ENCODE measurements at places on chromosomes 16 and 17. TPM values are rescaled to one million over a fixed set of nuclear protein-coding genes. Genes with fewer than 3 reads are reported as not detected.

- DNase-seq, result no peak
These were observed 34.7 kb downstream of the ANKRD40 start for GRCh38 chr17:50672831-50673551.

DNA sequence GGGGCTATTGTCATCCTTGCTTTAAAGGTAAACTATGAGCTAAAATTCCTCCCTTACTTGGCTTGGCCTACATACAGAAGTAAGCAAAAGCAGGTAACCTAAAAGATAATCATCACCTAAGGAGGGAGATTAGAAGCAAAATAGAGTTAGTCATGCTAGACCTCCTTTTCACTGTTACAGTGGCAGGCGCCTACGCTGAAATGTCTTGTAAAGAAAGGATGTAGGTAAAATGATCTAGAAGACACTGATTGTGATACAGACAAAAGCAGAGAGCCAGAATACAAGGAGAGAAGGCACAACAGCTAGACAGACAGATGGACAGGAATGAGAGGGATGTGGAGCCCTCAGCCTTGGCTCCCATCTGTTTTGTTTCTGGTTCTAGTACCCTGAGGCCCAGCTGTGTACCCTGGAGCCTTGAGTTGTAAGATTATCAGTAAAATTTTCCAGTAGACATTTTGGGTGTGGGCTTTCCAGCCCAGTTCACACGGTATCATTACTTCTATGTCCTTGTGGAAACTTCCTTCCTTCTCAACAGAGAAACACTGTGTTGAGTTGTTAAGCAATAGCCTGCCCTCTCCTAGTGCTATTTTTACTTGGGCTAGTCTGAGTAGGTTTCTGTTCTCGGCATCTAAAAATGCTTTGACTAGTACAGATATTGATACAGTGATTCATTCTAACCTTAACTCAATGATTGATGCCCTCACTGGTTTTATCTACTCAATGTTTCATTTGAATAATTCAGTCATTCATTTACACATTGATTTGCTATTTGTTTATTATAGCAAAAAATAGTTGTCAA lies 7.7 kb upstream of the C16orf78 start:
- DNase-seq, result no peak

DNA sequence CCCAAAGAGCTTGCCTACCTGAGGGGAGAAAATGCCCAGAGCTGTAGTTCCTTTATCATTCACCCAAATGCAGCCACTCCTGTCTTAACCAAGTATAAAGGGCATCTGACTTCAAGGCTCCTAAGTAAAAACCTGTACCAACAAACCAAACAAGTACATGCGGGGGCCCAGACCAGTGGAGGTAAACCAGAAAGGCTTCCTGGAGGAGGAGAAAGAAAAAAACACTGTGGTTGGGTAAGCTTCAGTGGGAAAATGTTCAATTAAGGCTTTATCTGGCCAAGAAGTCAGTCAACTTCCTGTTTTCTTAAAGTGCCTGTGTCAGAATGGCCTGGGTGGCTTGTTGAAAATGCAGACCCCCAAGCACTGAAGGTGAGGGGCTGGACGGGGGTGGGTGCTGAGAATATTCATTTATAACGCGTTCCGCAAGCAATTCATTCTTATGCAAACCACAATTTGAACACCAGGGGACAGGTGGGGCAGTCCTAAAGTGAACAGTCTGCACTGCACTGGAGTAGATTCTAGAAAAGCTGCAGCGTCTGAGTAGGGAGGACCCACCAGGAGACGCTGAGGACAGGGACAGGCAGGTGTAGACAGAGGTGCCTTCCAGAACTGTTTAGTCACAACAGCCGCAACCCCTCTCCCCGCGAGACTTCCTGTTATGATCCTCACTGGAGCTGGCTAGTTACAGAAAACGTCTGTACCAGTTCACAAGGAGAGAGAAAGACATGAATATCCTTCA lies 467.1 kb downstream of the SOX9 start:
- no peak for DNase-seq

GRCh38 chr17:1630662-1631061 lies 2.0 kb upstream of the SLC43A2 start:
- DNase-seq, result no peak

- no peak for DNase-seq
These were observed 1.5 kb upstream of the TOX3 start for GRCh38 chr16:52548261-52549010.

- no peak for DNase-seq
These were observed 55.5 kb downstream of the ANKFY1 start for GRCh38 chr17:4208238-4208637.

DNA sequence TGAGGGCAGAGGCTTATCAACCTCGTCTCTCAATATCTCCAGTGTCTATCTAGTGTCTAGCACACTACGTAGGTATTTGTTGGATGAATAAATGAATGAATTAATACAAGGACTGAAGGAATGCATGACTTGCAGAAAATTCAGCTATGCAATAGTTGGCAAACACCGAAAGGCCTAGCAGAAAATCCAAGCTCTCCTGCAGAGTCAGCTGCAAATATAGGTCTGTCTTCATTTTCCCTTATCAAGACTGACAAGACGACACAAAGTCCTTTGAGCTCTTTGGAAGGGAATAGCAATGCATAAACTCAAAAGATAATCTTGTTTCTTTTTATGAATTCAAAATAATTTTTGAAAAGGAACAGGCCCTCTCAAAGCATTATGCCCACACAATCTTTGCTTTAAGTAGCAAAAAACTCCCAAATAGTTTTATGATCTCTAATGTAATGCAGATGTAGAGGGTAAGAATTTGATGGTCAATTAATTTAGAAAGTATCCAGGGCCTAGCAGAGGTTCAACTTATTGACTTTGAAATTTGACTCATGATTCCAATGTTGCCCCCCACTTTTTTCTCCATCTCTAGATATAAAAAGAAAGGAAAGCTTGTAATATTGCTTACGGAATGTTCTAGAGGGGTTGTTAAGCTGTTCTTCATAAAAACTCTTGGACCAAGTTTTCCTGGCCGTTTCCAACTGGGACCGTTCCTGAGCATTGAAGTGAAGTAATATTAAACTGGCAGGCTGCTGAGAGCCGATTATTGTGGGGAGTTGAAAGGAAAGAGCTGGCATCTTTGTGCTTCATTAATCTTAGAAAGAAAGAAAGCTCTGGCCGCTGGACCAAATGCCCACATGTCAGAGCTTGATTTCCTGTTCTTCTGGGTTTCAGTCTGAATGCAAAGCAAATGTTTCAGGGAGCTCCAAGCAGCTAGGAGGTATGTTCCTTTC lies 227.3 kb downstream of the HS3ST3A1 start:
- no peak for DNase-seq

Gene MARCHF10
- total RNA-seq, result 1.1 TPM

Gene PRSS8
- 87.7 TPM for total RNA-seq

DNA sequence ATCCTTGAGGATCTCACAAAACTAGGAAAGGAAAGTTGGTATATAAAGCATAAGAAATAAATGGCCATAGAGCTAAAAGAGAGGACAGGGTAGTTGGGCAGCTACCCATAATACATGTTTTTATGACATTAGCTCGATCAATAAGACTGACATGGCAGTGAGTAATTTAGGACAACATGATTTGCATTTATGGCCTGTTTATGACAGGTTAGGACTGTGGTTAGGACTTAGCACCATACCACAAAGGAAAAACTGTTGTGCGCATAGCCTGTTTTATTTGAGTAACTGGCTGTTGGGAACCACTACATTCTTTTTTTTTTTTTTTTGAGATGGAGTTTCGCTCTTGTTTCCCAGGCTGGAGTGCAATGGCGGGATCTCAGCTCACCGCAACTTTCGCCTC lies 18.0 kb upstream of the TRIM37 start:
- DNase-seq, result no peak

DNA sequence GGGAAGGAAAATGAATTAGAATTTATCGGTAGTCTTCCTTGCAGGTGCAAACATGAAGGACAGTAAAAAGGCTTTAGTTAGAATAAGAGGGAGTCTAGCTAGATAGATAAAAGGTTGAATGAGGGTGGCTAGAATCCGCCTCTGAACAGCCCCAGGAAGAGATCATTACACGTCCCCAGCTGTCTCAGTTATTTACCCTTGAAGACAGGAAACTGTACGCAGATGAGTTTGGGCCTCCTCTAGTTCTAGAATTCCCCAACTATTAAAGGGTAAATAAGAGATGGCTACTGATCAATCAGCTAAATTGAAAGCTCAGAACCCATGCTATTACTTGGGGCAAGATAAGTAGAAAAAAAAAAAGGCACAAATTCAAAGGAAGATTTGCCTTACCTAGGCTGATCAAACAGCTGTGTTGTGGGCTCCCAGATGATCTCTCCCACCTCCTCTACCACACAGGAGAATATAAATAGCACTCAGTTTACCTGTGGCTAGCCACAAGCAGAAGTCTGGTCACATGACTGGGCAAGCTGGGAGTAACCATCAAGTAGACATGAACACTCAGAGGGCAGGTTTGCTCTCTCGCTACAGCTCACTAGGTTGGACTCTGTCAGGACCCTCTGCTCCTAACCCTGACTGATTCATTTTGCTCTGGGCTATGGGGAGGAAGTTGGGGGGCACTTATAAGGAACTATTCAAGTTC lies 17.0 kb downstream of the FAM117A start:
- DNase-seq, result no peak

DNA sequence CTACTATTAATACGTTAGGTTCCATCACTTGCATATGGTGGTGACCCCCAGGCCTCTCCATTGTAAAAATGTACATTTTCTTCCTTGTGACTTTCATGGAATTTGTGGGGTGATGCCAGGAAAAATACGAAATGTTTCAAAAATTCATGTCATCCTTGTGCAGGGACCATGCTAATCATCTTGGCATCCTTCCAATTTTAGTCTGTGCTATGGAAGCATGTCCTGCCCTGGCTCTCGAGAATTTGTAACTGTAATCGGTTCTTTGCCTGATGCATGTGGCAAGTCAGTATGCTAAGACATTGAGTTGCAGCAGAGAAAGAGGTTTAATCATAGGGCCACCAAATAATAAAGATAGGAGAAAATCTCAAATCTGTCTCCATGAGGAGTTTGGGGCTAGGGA lies 14.3 kb upstream of the GINS3 start:
- no peak for DNase-seq

GRCh38 chr17:73757420-73757819 lies 113.2 kb upstream of the SDK2 start:
- DNase-seq, result no peak

- DNase-seq, result no peak
These were observed 130.3 kb upstream of the FAM20A start for GRCh38 chr17:68731465-68731864.

DNA sequence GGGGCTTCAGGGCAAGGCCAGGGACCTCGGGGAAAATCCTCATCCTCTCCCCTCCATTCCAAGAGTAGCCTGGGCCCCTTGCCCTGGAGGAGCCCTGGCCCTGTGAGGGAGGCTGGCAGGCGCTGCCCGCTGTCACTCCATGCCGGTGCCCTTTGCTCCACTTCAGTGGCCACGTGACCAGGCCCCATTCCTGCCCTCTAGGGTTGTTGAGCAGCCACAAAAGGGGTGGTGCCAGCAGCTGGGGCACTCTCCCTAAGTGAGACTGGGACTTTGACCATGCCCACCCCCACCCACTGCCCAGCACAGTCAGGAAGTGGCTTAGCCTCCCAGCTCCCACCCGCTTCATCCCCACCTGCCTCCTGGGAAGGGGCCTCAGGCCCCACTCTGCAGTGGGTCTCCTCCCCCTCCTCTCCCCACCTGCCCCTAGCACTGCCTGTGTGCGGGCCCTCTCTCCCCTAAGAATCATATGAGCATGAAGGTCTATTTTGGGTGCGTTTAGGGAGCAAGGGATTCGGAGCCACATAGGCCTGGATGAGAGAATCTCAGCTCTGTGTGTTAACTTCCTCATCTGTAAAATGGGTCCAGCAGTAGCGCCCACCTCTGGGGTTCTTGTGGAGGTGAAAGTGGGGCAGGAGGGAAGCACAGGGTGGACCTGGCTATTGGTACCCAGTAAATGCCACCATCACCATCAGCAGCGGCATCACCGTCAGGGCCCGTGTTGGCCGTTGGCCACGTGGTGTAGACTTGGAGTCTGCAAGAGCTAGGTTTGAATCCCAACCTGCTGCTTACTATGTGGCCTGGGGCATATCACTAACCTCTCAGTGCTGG lies 7.2 kb downstream of the PDK2 start:
- no peak for DNase-seq

DNA sequence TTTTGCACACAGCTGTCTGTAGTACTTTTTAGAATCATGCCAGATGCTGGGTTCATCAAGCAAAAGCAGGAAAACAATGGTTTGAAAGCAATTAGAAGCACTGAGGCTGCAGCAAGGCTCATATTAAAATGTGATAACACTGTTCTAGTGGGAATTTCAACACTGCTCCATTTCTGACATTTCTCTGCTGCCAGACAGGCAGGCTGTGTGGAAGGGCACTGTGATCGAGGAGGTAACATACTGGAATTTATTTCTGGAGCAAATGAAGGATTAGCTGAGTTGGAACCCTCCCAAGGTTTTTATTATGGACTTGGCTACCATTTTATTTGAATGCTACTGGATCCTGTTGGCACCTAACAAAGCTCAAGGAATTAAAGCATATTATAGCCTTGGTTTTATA lies 66.9 kb downstream of the SKAP1 start:
- DNase-seq, result no peak

- DNase-seq, result no peak
These were observed 15.9 kb downstream of the POLR3E start for GRCh38 chr16:22312897-22313781.

GRCh38 chr16:3589441-3589921 lies 12.3 kb upstream of the NLRC3 start:
- no peak for DNase-seq

Gene TMEM94
- total RNA-seq, result 64.3 TPM

GRCh38 chr17:19730843-19731242 lies 14.5 kb upstream of the SLC47A2 start:
- no peak for DNase-seq

DNA sequence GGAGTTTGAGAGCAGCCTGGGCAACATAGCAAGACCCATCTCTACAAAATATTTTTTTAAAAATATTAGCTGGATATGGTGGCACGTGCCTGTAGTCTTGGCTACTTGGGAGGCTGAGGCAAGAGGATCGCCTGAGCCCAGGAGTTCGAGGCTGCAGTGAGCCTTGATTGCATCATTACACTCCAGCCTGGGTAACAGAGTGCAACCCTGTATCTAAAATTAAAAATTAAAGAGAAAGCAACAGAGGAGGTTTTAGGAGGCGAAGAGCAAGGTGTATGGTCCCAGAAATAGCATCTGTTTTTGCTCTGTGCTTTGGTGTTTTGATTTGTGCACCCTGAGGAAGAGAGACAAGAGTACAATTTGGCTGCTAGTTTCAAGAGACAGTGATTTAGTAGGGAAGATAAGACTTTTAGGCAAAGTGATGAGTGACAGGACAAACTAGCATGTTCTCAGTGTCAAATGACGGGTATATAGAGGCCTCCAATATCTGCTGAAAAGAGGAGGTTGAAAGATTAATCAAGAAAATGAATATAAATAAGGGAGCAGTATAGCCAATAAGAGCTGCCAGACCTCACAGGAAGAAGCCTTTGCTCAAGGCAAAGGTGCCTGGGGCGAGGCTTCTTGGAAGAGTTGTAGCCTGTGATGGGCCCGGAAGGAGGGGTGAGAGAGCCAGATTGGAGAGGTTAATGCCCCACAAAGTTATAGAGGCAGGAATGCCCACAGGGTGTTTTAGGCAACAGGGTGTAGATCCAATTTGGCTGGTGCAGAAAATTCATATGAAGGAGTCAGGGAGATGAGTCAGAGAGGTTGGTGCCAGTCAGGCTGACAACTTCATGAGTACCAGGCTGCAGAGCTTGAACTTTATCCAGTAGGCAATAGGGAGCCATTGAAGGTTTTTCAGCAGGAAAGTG lies 11.4 kb downstream of the HLF start:
- DNase-seq, result no peak
